ENCODE measurements at places on chromosomes 13 and 19.

DNA sequence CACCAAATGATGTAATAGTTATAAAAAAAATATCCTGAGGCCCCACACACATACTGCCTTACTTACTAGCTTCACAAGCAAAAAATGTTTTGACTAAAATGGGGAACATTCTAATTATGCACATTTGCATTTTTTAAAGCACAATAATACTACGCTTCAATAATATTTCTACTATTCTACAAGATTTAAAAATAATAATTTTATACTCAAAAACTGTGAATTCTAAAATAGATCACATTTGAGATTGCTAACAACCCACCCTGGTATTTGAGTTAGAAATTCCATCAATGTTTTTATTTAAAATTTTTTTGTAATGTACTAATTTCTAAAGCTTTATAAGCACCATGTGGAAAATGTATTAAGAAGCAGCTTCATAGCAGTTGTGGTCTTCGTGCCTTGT, 24.2 kb downstream of the CCDC169 start:
- no peak for DNase-seq

GRCh38 chr13:30874561-30874960, 31.5 kb upstream of the MEDAG start:
- DNase-seq = no peak

DNA sequence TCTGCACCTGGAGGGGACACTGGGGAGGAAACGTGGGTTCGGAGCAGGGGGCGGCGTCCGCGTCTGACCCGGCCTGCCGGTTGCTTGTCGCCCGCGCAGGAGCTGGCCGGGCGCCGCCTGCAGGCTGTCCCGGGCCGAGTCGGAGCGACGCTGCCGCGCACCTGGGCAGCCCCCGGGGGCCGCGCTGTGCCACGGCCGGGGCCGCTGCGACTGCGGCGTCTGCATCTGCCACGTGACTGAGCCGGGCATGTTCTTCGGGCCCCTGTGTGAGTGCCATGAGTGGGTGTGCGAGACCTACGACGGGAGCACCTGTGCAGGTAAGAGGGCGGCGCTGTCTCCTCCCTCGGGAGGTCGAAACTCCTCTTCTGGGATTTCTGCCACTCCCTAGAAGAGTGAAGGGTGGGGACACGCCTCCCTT, 1.3 kb downstream of the ITGBL1 start:
- no peak for DNase-seq

DNA sequence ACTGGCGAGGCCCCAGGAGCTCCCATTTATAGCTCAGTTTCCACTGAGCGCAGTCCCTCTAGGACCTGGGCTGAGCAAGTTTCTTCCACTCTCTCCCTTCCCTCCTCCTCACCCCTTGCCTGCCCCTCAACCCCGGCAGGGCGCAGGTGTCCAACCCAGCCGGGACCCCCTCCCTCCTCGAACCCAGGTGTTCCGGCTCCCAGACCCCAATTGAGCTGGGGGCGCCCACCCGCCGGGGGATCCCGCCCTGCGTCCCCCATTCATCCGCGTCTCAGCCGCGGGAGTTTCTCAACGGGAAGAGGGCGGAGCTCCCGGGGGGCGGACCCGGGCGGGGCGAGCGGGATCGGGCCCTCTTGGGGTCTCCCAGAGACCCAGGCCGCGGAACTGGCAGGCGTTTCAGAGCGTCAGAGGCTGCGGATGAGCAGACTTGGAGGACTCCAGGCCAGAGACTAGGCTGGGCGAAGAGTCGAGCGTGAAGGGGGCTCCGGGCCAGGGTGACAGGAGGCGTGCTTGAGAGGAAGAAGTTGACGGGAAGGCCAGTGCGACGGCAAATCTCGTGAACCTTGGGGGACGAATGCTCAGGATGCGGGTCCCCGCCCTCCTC, at the start of gene KIRREL2:
KIRREL2 (plus strand) TSS at position 366 of the 604 bp plus-strand sequence; CDS start at position 575, 209 bp downstream.
- no peak for DNase-seq

DNA sequence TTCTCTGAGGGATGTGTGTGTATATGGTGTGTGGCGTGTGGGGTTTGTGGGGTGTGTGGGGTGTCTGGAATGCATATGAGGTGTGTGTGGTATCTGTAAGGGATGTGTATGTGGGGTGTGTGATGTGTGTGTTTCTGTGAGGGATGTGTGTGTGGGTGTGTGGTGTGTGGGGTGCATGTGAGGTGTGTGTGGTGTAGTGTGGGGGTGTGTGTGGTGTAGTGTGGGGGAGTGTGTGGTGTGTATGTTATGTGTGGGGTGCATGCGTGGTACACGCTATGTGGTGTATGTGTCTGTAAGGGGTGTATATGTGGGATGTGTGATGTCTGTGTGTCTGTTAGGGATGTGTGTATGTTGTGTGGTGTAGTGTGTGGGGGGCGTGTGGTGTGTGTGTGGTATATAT, 300.0 kb downstream of the FGF9 start:
- DNase-seq = no peak

- no peak for DNase-seq
Observed at GRCh38 chr13:112743451-112744167, 53.8 kb downstream of the ATP11A start.

- DNase-seq = no peak
Observed at GRCh38 chr19:12126707-12127106, 13.4 kb downstream of the ZNF20 start.

GRCh38 chr13:51731759-51732158, 72.2 kb downstream of the DHRS12 start:
- no peak for DNase-seq

- no peak for DNase-seq
Observed at GRCh38 chr19:6654347-6655310, 15.3 kb downstream of the TNFSF14 start.

- DNase-seq = no peak
Observed at GRCh38 chr19:742540-743075, 8.3 kb upstream of the MISP start.

- DNase-seq = no peak
Observed at GRCh38 chr19:57008432-57008831, 111.4 kb upstream of the USP29 start.

- no peak for DNase-seq
Observed at GRCh38 chr19:37899453-37899852, 6.9 kb downstream of the WDR87 start.

GRCh38 chr13:20438801-20439200, 86.9 kb downstream of the CRYL1 start:
- DNase-seq = no peak

- DNase-seq = peak; percentile 61
Observed at GRCh38 chr13:21014502-21015170, 46.8 kb downstream of the LATS2 start.

DNA sequence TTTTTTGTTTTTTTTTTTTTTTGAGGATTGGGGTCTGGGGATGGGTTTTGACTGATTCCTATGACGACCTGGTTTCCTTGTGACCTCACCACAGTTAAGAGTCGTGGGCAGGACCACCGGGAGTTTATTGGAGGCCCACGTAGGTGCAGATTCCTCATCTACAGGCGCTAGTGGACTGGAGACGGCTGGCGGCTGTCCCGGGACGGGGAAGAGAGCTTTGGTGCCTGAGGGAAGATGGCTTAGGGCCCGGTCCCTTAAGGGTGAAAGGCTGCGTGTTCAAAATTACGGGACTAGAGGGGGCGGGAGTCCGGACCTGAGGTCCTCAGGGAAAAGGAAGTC, 682 bp upstream of the TEAD2 start:
- DNase-seq = no peak

- no peak for DNase-seq
Observed at GRCh38 chr13:66887088-66887487, 343.0 kb downstream of the PCDH9 start.

DNA sequence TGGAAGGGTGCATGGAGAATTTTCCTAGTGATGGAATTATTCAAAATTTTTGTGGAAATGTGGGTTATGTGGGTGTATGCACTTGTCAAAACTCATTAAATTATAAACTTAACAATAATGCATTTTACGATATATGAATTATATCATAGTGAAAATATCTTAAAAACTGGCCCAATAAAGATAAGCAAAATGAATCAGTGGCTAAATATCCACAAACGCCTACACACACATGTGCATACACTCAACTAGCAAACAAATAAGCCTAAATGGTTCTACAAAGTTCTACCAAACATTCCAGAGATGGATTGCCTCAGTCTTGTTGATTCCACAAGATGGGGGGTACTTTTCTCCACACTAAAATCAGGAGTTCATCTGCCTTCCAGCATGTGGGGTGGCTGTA, 349.5 kb downstream of the TSHZ3 start:
- no peak for DNase-seq

- no peak for DNase-seq
Observed at GRCh38 chr13:50699874-50700663, 143.4 kb downstream of the DLEU7 start.

- DNase-seq = no peak
Observed at GRCh38 chr19:41249707-41250423, 14.3 kb upstream of the HNRNPUL1 start.

DNA sequence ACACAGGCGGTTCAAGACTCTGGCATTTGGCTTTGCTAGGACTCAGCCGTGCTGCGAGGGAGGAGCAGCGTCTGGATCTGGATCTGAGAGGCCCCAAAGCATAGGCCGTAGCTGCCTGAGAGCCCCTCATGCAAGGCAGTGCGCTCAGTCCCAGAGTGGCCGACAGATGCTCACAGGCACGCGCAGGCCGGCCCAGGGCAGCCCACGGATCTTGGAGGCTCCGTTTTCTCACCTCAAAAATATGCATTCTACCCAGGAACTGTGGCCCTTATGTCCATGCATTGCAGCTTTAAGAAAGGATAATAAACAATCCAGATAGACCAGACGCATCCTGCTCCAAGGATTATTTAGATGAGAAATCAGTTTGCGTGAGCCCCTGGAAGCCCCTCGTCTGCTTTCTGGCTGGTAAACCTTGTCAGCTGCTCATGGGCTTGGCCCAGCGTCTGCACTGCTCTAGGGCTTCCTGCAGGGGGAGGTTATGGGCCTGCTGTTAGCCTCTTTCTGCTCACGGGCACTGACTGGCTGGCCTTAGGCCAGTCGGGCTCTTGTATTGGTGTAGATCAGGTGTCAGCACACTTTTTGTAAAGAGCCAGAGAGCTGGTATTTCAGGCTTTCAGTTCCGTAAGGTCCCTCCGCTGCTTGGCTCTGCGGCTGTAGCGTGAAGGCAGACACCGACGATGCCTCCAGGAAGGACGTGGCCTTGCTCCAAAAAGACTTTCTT, 24.2 kb downstream of the TEX29 start:
- no peak for DNase-seq

DNA sequence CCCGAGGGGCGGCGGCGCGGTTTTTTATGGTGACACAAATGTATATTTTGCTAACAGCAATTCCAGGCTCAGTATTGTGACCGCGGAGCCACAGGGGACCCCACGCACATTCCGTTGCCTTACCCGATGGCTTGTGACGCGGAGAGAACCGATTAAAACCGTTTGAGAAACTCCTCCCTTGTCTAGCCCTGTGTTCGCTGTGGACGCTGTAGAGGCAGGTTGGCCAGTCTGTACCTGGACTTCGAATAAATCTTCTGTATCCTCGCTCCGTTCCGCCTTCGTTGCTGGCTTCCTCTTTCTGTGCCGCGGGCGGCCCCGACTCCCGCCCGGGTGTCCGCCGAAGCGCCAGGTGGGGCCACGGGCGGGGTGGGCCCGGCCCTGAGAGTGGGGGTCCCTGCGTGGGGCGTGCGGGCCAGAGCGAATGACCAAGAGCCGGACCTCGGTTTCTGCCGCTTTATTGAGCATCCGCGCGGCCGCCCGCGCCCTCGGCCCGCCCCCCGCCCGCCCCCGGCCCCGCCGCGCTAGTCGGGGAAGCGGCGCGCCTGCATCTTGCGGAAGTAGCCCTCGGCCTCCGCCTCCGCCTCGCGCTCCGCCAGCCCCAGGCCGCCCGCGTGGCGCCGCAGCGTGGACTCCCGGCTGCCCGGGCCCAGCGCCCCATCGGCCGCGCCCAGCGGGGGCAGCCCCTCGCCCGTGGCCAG, 9.6 kb downstream of the PLPPR3 start:
- no peak for DNase-seq

GRCh38 chr13:21015284-21015683, 46.1 kb downstream of the LATS2 start:
- DNase-seq = no peak

DNA sequence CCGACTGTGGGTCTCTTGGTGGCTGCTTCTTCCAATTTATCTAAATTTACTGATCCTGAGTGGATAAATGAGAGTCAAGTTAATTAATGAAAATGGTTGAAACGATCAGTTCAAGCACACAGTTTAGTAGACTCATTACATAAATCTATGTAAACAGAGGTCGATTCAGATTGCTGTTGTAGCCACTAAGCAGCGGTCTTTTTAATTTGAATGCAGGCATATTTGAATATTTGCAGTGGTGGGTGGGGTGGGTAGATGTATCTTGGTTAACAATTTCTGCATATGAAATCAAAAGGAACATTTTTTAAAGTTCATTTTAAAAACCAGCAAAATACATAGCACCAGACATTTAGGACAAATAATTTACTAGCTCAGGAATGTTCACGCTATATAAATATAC, 325.9 kb downstream of the KLF12 start:
- DNase-seq = no peak

DNA sequence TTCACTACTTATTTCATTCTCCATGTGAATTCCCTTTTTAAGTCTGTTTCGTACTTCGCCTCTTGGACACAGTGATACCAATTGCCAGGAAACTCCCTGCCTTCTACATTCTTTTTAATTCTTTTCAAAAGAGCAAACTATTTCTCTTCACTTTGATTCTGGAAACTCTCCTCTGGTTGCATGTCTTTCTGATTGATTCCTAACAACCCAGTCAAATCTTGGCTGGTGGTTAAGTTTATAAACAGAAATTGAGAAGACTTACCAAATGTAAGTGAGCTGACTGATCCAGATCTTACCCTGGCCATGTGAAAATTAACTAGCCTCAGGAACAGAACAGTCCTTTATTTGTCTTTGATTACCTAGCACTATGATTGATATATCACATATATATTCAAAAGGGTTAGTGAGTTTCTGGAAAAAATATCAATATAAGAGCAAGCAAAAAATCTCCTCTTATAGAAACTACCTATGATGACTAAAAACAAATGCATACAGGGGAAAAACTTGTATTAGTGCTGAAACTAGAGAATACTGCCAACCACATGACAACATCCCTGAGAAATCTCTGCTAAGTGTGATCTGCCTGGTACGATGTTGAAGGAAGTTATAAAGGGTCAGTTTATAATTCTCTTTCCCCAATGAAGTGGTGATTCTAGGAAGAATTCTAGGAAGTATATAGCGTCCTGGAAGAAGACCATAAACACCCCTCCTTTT, 152.6 kb upstream of the HTR2A start:
- DNase-seq = no peak

- no peak for DNase-seq
Observed at GRCh38 chr13:29529754-29530153, 65.7 kb downstream of the SLC7A1 start.

GRCh38 chr13:30647824-30648521, 30.3 kb downstream of the USPL1 start:
- DNase-seq = no peak

GRCh38 chr19:6249296-6249695, 30.5 kb downstream of the MLLT1 start:
- peak; percentile 96 for DNase-seq

DNA sequence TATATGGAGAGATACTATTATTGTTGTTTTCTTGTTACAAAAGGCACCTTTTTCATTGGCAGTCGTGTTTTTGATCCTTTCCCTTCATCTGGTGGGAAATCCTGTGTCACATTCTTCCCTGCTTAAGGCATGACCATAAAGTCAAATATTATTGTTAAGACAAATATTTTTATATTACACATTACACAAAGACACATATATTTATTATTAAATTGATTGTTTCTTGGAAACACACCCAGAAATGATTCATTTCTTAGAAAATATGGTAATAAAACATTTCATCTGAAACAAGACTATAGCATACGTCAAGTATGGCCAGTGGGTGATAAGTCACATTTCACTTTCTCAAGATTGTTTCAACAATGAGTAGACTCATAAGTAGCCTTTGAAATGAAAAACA, 77.3 kb downstream of the KCTD12 start:
- DNase-seq = no peak

Measured in foreskin melanocyte (primary cell).